Stimulated activated CD4-positive, alpha-beta T cell treated with anti-CD3 and anti-CD28 coated beads, Interleukin-15, amount 100 ng/mL, for 48 hours (primary cell): ENCODE measurements at places on chromosomes 16 and 17.
A peak's percentile ranks its signal among the peaks of the same experiment; 100 is the strongest.

DNA sequence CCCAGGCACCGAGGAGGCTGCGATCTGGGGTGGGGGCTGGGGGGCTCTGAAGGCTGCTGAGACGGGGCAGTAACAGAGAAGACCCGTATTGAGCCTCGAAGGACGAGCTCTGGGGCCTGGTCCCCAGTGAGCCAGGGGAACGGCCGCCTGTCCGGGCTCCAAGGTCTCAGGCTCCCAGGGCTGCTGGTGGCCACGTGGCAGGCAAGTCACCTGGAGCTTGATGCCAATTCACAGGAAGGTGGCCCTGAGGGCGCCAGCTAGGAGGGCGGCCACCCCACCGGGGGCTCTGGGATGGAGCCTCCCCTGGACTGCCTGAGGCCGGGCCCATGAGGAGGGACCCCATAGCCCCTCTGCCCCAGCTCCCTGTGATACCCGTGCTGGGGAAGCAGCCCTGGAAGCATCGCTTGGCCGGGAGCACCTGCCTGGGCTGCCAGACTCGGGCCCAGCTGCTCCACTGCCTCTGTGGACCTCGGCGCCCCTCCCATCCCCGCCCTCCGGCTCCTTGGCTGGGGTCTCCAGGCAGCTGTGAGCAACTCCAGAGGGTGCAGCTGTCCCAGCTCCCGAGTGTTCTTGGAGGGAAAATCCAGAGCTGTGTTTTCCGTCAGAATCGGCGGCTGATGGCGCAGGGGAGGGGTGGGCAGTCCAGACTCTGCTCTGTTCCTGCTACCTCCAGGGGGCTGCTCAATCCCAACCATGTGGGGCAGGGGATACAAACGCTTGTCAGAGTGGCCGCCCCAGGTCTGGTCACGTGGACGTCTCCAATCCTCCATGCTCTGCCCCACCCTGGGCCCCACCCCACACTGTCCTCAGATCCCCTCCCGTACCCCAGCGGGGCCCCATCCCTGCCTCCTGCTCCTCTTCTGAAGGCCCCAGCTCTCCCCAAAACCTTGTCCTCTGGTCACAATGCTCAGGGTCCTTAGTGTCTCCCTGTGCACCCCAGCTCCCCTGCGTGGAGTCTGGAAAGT, 67.2 kb upstream of the GNG13 start:
- DNase-seq: no peak

- no peak for DNase-seq
Observed at GRCh38 chr17:48244814-48245213, 137.2 kb downstream of the SNX11 start.

DNA sequence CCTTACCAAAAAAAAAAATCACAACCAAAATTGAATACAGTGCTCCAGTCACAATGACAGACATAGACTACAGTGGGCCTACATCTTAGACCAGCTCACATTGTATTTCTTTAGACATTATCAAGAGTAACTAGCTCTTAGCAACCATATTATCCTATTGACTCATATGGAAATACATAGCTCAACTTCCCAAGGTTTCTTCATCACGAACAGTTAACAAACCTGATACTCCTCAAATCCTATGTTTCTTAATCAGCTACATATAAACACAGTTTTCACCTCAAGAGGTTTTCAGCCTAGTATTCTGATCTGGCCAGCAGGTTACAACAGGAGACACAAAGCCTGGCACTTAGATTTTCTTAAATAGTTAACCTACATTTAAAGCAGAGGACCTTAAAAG, 29.7 kb downstream of the CMC2 start:
- no peak for DNase-seq

DNA sequence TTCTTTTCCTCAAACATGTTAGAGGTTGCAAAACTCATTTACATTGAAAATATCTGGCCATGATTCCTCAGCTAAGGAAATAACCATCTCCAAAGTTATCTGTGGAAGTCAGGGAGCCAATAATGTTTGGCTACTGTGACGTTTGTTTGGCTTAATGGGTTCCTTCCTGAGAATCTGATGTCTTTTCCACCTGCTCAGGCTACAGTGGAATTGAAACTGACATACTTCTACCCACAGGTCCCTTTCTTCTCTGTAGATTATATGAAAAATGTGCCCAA, 221.1 kb upstream of the XYLT1 start:
- no peak for DNase-seq

- DNase-seq: peak; percentile 12
Observed at GRCh38 chr16:66357523-66357928, 9.0 kb upstream of the CDH5 start.

GRCh38 chr16:17572145-17572544, 101.4 kb upstream of the XYLT1 start:
- DNase-seq: no peak

GRCh38 chr17:48575673-48576478, 2.3 kb downstream of the HOXB4 start:
- no peak for DNase-seq

DNA sequence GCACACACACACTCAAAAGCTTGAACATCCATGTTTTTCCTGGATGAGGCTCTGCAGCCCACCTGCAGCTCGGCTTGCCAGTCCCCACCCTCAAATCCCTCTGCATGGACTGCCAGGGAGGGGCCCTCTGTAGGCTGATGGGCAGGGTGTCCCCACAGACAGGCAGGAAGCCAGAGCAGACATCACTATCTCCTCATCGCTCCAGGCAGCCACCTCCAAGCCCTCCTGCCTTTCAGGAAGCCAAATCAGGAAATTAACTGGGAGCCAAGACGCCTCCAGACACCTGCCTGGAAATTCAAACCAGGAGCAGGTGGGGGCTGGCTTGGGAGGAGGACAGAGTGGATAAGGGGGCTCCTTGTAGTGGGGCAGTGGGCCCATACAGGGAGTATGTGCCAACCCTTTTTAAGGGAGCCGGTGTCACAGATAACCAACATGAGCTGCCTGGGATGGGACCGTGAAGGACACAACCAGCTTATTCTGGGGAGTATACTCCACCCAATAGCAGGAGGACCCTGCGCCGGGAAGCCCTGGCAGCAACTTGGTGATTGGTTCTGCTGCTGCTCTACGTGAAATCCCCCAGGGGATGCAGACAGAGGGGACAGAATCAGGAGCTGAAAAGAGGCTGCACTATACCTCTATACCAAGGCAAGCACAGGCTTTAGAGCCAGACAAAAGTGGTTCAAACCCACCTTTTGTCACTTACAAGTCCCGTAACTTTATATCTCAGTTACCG, 139.1 kb downstream of the CCT6B start:
- DNase-seq: no peak

DNA sequence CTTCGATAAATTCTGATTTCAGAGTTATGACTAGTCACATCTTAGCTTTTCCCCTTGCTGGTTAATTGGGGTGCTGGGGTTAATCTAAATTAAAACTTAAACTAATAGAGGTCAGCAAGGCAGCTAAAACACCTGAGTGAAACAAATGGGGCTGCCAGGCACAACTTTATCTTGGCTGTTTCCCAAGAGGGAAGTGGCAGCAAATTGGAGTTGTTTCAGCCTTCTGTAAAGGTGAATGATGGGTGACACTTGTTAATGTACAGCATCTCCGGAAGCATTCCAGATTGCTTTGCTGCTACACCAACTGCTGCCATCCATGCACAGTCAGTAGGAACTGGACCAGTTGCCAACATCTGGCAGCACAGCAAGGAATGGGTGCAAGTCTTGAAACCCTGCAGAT, 43.9 kb downstream of the AATF start:
- no peak for DNase-seq

GRCh38 chr17:27349540-27350021, 55.7 kb downstream of the WSB1 start:
- DNase-seq: no peak
